ENCODE measurements at places on chromosomes 13 and 19.

DNA sequence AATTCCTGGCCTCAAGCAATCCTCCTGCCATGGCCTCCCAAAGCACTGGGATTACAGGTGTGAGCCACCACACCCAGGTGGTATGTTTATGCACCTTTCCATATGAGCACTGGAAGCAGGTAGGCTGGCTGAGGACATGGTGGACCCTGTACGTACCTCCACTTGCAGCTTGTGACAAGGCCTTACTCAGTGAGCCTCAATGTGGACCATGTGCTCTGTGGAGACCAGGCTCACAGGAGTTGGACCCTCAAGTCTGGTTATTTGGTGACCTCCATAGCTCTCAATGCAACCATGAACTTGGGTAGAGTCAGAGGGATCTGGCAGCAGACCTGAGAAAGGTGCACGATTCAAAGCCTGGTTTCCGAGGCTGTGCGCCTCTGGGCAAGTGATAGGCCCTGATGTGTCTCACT lies 5.5 kb downstream of the ACP4 start:
- DNase-seq, result no peak

GRCh38 chr13:28499609-28500008 lies 4.7 kb upstream of the FLT1 start:
- no peak for DNase-seq

GRCh38 chr13:62040806-62041205 lies 625.2 kb upstream of the PCDH20 start:
- no peak for DNase-seq

GRCh38 chr13:75566658-75567057 lies 17.1 kb downstream of the UCHL3 start:
- no peak for DNase-seq

DNA sequence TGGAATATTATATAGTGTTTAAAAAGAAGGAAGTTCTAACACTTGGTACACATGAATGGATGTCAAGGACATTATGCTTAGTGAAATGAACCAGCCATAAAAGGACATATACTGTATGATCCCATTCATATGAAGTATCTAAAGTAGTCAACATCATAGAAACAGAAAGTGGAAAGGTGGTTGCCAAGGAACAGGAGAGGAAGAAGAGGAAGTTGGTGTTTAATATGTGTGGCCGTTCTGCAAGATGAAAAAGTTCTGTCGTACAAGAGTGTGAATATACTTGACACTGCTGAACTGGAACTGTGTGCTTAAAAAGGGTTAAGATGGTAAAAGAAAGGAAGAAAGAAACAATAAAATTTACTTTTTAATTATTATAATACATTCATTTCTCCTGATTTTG lies 33.1 kb upstream of the C1QTNF9 start:
- DNase-seq, result no peak

DNA sequence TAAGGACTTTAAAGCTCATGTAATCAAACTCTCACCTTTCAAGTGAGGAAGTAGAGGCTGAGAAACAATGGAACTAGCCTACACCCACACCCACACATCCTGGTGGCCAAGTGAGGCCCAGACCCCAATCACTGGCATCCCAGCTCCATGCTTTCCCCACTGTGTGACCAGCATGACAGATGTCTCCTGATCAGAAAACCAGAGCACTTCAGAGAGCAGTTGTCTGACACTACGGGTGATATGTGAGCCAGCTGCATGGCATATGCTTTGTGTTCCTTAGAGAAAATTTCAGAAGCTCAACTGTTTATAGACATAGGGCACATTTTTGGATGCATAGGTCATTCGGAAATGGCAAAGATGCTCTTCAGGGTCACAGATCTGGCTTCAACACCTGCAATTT lies 315.2 kb downstream of the NDFIP2 start:
- DNase-seq, result no peak

DNA sequence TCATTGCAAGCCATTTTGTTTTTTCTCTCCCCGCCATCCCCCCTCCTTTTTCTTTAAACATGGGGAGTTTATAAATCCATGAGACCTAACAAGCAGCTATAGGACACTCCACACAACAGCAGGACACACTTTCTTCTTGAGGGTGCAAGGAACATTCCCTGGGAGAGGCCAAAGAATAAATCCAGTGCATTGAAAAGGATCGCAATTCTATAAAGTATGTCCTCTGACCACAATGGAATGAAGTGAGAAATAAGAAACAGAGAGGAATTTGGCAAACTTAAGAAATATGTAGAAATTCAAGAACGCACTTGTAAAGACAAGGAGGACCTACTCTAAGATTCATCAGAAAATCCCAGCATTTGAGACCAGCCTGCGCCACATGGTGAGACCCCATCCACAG lies 11.9 kb downstream of the KLF2 start:
- DNase-seq, result no peak

DNA sequence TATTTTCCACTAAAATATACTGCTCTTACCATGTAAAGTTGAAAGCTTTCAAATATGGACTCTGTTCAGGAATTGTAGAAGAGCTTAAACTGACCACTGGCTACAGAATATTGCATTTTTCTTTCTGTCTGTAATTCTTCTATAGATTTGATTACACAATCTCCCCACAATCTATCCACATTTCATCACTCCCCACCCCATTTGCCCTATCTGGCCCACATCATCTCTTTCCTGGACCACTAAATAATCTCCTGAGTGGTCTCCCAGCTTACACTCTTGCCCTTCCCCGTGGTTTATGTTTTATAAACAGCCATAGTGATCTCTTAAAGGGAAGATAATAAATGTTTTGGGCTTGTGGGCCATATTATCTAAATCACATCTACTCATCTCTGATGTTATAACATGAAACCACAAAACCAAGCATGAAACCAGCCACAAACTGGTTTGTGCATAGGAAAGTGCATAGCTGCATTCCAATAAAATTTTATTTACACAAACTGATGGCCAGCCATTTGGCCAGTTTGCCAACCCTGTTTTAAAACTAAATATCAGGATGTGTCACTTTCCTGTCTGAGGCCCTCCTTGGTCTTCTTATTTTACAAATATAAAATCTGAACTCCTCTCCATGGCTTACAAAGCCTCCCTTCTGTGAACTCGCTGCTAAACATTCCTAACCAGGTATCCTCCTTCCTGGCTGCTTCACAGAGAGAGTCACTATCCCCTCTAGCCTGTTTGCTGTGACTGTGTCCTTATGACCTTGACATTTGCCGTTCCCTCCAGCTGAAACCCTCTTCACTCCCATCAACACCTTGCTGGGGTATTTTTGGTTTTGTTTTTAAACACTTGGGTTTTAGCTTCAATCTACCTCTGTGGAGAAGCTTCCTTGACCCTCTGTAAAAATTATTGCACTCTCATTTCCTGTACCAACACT lies 500.9 kb downstream of the GPC6 start:
- no peak for DNase-seq

GRCh38 chr13:84659359-84659661 lies 777.0 kb upstream of the SLITRK1 start:
- DNase-seq, result no peak

DNA sequence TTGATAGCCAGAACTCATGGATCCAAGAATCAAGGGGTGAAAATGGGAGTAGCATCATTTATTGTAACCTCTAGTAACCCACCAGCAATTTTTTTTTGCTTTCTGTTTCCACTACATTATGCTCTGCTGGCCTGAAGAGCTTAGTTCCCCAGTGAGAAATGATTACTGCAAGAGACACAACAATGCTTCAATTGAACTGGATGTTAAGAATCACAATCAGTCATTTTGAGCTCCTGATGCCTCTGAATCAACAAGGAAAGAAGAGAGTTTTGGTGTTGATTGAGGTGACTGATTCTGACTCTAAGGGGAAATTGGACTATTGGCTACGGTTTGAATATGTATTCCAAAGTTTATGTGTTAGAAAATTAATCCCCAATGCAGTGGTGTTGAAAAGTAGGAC lies 1084.4 kb downstream of the SLITRK1 start:
- DNase-seq, result no peak

DNA sequence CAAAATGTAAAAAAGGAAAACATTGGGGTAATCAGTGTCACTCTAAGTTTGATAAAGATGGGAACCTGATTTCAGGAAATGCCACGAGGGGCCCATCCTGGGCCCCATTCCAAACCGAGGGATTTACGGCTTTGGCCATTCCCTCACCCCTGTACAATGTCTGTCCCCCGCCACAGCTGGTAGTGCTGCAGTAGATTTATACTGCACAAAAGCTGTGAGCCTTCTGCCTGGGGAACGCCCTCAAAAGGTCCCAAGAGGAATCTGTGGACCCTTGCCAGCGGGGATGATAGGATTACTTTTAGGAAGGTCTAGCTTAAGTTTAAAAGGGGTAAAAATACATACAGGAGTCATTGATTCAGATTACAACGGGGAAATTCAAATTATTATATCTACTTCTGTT lies 173.4 kb upstream of the SGCG start:
- no peak for DNase-seq

DNA sequence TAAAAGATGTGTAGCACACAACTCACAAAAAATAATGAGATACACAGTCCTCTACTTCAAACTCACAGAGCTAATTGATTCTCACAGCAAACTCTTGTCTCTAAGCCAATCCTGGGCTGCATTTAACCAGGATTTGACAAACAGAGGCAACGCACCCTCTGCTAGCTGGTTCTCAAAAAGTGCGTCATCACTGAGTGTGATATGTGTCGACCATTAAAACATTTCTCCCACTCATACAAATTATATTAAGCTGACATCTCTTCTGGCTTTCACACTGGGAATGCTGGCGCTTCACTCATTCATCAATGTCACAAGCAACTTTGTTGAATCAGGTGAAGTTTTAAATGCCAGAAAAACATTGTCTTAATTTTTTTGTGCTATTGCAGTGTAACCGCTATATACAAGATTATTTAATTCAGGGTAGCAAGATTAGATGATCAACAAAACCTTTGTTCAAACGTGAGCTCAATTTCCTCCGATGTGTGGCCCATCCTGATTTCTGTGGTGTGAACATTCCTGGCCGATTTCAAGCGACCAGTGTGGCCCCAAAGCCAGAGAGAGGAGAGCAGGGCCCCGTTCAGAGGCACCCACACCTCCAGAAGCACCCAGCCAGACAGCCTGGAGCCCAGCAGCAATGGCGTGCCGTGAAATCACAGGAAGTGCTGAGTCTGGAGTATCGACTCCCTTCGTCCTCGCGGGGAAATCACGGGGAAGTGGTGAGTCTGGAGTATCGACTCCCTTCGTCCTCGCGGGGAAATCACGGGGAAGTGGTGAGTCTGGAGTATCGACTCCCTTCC lies 49.4 kb downstream of the RASA3 start:
- DNase-seq, result no peak

GRCh38 chr13:100208626-100209025 lies 119.7 kb downstream of the PCCA start:
- DNase-seq, result no peak

DNA sequence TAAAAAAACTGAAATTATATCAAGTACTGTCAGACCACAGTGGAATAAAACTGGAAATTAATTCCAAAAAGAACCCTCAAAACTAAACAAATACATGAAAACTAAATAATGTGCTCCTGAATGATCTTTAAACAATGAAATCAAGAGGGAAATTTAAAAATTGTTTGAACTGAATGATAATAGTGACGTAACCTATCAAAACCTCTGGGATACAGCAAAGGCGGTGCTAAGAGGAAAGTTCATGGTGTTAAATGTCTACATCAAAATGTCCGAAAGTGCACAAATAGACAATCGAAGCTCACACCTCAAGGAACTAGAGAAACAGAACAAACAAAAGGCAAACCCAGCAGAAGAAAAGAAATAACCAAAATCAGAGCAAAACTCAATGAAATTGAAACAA lies 70.8 kb upstream of the TUBA3C start:
- DNase-seq, result no peak

DNA sequence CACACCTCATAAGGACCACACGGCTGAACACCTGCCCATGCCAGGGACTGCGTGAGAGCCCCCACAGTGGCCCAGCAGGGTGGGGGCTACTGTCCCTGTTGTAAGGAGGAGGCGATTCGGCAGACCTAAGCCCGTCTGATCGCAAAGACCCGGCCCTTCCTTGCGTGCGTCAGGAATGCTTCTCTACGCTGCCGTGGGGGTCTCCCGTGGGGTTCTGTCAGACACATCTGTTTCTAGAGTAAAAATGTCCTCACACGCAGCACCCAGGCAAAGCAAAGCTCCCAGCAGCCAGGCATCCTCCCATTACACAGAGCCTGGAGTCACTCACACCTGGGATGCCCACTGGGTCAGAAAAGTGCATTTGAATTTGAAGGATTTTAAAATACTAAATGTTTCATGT lies 147.7 kb upstream of the SOX1 start:
- DNase-seq, result no peak

DNA sequence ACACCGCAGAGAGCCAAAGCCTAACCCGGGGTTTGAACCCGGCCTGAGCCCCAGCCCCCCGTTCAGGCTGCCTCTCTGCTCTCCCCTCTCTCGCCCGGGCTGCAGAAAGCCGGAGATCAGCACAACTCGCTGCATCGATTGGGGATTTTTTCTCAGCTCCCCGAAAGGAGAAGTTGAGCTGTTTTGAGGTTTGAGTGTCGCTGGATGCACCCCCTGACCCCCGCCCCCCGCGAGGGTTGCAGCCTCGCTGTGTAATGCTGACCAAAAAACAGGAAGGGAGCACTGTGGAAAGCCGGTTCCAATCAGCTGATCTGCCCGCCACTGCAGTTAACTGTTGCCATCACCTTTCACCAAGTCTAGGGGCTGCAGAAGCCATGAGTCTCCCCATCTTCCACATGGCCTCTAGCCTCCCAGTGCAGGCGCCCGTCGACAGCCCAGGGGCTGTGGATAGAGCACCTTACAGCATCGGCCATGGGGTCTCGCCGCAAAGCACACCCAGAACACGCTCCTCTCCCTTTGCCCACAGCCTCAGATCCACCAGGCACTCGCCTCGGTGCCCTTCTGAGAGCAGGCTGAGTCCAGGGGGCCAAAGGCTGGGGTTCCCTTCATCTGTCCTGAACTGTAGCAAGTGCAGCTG lies 34.5 kb downstream of the MYO9B start:
- no peak for DNase-seq

GRCh38 chr13:20198781-20199180 lies 6.0 kb upstream of the GJB2 start:
- no peak for DNase-seq

- no peak for DNase-seq
Observed at GRCh38 chr13:114025714-114026431, 52.0 kb upstream of the C13orf46 start.

DNA sequence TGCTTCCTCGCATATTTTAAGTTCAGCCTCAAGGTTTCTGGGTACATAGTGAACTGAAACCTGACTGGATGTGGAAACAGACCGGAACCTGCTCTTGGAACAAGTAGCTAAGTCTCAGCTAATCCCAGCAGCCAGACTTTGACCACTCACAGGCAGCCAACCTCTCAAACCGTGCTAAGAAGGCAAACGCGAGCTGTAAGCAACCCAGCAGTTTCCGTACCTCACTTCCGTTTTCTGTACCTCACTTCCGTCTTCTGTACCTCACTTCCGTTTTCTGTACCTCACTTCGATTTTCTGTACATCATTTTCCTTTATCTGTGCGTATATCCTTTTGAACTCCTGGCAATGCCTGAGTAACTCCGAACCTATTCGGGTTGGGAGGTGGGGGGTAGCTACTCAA lies 96.8 kb downstream of the SUCLA2 start:
- DNase-seq, result no peak

GRCh38 chr19:46226438-46226973 lies 3.0 kb upstream of the IGFL1 start:
- DNase-seq, result no peak
